A549 treated with CORT108297 at 1 μM for 4 hours (cell line): ENCODE measurements at places on chromosomes 1 and 21. TPM values are rescaled to one million over a fixed set of nuclear protein-coding genes. Genes with fewer than 3 reads are reported as not detected.

Gene TEKT2
- total RNA-seq, result not detected in 5 replicates

Gene MNDA
- total RNA-seq, result not detected in 5 replicates

Gene ARMH1
- total RNA-seq, result 0.55 to 0.93 TPM (median 0.78 TPM) in 5 replicates

Gene C8A
- not detected in 5 replicates for total RNA-seq

Gene OR2T33
- not detected in 5 replicates for total RNA-seq

Gene FCGR2B
- not detected in 5 replicates for total RNA-seq

Gene DNAI4
- total RNA-seq, result 0.43 to 1.8 TPM (median 0.65 TPM) in 5 replicates
